ENCODE measurements at places on chromosomes 7 and 10.

DNA sequence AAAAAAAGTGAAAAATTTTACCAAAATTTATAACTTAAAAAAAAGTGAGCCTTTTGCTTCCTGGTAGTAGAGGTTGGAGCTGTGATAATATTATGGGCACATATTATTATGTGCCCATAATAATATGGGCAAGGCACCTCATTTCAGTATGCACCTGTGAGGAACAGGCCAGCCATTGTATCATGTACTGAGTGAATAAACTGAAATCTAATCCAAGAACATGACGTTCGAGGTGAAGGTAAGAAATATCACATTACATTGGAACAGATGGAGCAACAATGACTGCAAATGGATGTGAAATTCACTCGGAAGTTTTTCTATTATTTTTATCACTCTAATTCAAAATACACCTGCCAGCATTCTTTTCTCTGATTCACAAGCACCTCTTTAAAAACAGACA is 216.0 kb downstream of the KLF6 start:
- no peaks in the 10 kb centered on the region for H3K36me3 ChIP-seq
- no peak for DNase-seq
- H3K4me1 ChIP-seq = no peaks in the 10 kb centered on the region

DNA sequence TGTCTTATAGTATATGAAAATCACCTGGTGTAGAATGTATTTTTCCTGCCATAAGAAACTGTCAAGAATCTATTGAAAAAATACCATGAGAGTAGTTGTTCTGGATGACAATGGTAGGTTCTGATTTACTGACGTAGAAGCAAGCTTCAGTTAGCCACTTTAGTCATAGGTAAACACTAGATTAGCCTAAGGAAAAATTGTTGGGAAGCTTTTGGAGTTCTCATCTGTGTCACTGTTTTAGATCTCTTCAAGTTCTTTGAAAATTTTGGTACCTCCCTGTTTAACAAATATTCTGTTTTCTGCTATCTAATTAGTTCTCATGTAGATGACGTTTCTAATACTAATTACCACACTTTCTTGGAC is 131.8 kb downstream of the ADK start:
- peaks cover 26% of the 10 kb centered on the region for H3K4me1 ChIP-seq
- no peak for DNase-seq

DNA sequence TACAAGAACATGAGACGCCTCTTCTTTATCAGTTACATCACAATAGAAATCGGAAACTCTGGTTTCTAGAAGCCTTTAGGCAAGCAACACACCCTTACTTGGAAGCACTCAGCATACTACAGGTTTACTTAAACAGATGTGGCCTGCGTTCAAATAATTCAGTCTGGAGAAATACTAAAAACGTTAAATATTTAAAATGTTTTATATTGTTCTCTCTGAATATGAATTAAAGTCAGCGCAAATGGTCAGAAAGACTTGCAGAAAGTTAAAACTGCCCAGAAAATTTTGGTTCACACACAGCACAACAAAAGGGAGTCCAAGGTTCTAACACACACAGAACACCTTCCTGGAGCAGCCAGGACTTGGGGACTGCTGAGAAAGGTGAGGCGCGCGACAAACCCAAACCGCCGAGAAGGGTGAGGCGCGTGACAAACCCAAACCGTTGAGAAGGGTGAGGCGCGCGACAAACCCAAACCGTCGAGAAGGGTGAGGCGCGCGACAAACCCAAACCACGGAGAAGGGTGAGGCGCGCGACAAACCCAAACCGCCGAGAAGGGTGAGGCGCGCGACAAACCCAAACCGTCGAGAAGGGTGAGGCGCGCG is 25.8 kb downstream of the ESYT2 start:
- no peak for DNase-seq
- peak overlapping the region; percentile 91 for H3K27ac ChIP-seq
- peaks cover 12% of the 10 kb centered on the region for H3K36me3 ChIP-seq
- H3K27me3 ChIP-seq = no peaks in the 10 kb centered on the region
- H3K4me1 ChIP-seq = peaks cover 22% of the 10 kb centered on the region
- H3K4me3 ChIP-seq = no peak overlapping the region

GRCh38 chr10:42640610-42641229 is 2.4 kb upstream of the ZNF33B start:
- peaks cover 18% of the 10 kb centered on the region for H3K4me1 ChIP-seq
- H3K27me3 ChIP-seq = no peaks in the 10 kb centered on the region

DNA sequence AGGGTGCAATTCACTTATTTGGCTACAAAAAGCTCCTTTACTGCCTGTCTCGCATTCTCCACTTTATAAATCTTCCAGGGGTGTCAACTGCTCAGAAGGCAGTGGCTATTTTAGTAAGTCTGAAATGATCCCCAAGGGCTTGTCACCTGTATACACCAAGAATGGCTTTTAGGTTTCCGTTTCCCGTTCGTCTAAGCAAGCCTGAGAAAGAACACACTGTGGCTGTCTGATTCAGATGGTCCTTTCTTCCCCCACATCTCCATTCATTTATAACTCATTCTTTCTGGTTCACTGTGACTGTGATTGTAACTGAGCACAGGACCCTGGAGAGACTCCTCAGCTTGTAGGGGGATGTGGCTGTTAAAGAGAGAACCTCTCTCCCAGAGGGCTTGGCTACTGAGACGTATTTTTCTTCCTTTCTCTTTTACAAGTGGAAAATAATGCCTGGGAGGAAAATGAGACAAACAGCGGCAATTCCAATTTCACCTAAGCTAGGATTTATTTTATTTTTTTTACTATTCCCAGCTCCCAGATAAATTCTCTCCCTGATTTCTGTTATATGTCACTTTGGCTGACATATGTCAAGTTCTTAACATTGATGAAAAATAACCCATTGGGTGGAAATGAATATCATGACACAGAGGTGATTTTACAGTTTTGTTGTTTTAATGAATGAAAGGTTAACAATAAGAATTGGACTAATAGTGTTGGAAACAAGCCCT is 129.3 kb downstream of the FAM107B start:
- H3K36me3 ChIP-seq = no peaks in the 10 kb centered on the region
- no peak overlapping the region for H3K27ac ChIP-seq
- peaks cover 7% of the 10 kb centered on the region for H3K4me1 ChIP-seq
- H3K4me3 ChIP-seq = no peak overlapping the region
- DNase-seq = no peak

GRCh38 chr10:124547647-124548168 is 86.1 kb downstream of the LHPP start:
- H3K27me3 ChIP-seq = no peaks in the 10 kb centered on the region
- no peaks in the 10 kb centered on the region for H3K4me1 ChIP-seq
- H3K36me3 ChIP-seq = no peaks in the 10 kb centered on the region
- H3K4me3 ChIP-seq = no peak overlapping the region
- DNase-seq = no peak

GRCh38 chr7:144842377-144842851 is 6.6 kb upstream of the TPK1 start:
- no peak for DNase-seq
- no peaks in the 10 kb centered on the region for H3K27me3 ChIP-seq
- H3K27ac ChIP-seq = peak overlapping the region; percentile 44
- H3K4me1 ChIP-seq = peaks cover 7% of the 10 kb centered on the region

DNA sequence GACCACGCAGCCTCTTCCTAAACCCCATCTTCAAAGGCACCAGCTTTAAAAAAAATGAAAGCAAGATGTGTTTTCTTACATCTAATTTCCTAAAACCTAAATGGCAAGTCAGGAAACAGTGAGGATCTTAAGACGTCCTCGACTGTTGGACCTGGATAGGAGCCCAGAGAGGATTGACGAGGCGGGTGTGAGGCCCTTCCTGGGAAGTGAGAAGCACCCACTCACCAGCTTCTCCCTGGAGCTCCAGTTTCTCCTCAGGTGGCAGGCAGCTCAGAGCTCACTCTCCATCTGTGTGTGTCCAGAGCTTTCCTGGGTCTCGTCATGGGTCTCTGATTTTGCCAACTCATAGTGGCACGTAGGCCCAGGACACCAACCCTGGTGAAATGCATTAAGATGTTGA is 614.0 kb upstream of the AUTS2 start:
- H3K36me3 ChIP-seq = no peaks in the 10 kb centered on the region
- no peak overlapping the region for H3K27ac ChIP-seq
- no peaks in the 10 kb centered on the region for H3K27me3 ChIP-seq
- no peak for DNase-seq

GRCh38 chr7:102061981-102062390 is 224.7 kb upstream of the SH2B2 start:
- no peaks in the 10 kb centered on the region for H3K27me3 ChIP-seq
- no peaks in the 10 kb centered on the region for H3K36me3 ChIP-seq
- H3K27ac ChIP-seq = no peak overlapping the region
- no peak overlapping the region for H3K4me3 ChIP-seq

DNA sequence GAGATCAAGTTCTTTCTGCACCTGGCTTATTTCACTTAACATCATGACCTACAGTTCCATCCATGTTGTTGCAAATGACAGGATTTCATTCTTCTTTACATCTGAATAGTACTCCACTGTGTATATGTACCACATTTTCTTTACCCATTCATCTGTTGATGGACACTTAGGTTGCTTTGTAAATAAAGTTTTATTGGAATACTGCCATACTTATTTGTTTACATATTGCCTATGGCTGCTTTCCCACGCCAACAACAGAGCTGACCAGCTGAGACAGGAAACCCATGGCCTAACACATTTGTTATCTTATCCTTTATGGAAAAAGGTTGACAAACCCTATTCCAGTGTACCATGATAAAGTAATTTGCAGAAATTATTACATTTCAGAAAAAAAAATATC is 153.7 kb downstream of the GLI3 start:
- no peak overlapping the region for H3K27ac ChIP-seq
- no peaks in the 10 kb centered on the region for H3K36me3 ChIP-seq
- no peaks in the 10 kb centered on the region for H3K4me1 ChIP-seq

- H3K4me3 ChIP-seq = no peak overlapping the region
- H3K36me3 ChIP-seq = no peaks in the 10 kb centered on the region
- peak; percentile 11 for DNase-seq
- H3K27ac ChIP-seq = no peak overlapping the region
- H3K4me1 ChIP-seq = no peaks in the 10 kb centered on the region
These were observed 75.6 kb upstream of the LRRC4 start for GRCh38 chr7:128106821-128107220.

GRCh38 chr10:13795653-13796555 is 209.1 kb downstream of the PRPF18 start:
- H3K27ac ChIP-seq = no peak overlapping the region
- H3K4me3 ChIP-seq = no peak overlapping the region
- DNase-seq = no peak
- H3K27me3 ChIP-seq = no peaks in the 10 kb centered on the region
- H3K4me1 ChIP-seq = no peaks in the 10 kb centered on the region

GRCh38 chr10:15120523-15120922 is 23.4 kb downstream of the RPP38 start:
- no peak for DNase-seq
- no peaks in the 10 kb centered on the region for H3K27me3 ChIP-seq
- peaks cover 37% of the 10 kb centered on the region for H3K4me1 ChIP-seq

GRCh38 chr7:36181668-36182067 is 28.6 kb downstream of the EEPD1 start:
- no peaks in the 10 kb centered on the region for H3K27me3 ChIP-seq
- no peak overlapping the region for H3K4me3 ChIP-seq
- H3K36me3 ChIP-seq = no peaks in the 10 kb centered on the region
- DNase-seq = no peak
- no peak overlapping the region for H3K27ac ChIP-seq

DNA sequence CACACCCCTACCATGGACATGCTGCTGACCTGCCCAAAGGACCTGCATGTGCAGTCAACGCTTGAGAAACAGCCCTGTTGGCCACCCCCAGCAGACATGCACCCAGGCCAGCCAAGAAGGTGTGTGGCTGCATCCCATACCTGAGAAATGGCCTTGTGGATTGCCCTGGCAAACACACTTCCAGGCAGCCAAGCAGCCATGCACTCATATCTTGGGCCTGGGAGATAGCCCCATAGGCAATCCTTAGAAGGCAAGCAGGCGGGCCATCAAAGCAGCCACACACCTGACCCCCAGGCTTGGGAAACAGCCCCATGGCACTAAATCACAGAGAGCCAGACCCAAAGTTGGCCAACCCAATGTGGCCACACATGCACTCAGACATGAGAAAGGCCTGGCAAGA is 4.9 kb upstream of the AKR1B1 start:
- H3K36me3 ChIP-seq = no peaks in the 10 kb centered on the region
- DNase-seq = no peak
- H3K27me3 ChIP-seq = no peaks in the 10 kb centered on the region
- H3K4me3 ChIP-seq = no peak overlapping the region
- peaks cover 7% of the 10 kb centered on the region for H3K4me1 ChIP-seq

- H3K36me3 ChIP-seq = no peaks in the 10 kb centered on the region
- no peak overlapping the region for H3K4me3 ChIP-seq
- peaks cover 4% of the 10 kb centered on the region for H3K4me1 ChIP-seq
- no peak overlapping the region for H3K27ac ChIP-seq
- DNase-seq = no peak
- H3K27me3 ChIP-seq = no peaks in the 10 kb centered on the region
These were observed 107.9 kb downstream of the PPP1R17 start for GRCh38 chr7:31794851-31795344.

DNA sequence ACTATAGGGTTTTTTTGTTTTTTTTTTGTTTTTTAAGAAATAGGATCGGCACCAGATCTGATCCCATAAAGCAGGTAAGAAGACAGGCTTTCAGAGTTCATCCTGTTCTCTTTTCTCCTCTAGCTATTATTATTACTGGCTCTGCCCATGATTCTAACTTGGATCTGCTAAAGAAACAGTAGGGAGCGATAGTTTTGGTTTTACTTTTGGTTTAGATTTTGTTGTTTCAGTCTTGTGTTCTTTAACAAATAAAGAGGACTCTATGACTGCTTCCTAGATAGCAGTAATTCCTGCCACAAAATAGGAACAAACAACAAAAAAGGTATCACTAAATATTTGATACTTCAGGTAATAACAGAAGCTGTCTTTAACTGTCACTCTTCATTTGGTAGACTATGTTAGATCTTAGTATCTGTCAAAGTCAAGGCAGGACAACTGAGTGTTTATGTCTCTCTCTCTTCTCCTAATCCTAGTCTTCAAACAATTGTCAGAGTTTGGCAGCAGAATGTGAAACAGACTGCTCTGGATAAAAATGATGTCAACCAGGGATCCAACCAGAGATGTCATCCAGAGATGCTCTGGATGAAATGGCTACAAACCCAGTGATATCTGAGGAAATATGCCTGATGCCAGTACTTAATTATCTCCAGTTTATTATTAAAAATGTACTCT is 99.8 kb downstream of the KMT2C start:
- H3K27ac ChIP-seq = no peak overlapping the region
- H3K27me3 ChIP-seq = no peaks in the 10 kb centered on the region
- no peak for DNase-seq
- 0 out of 2 replicates have a peak, but pooled peaks cover under 1% of the 10 kb centered on the region for H3K36me3 ChIP-seq
- no peak overlapping the region for H3K4me3 ChIP-seq

GRCh38 chr7:112449353-112449752 is 907 bp upstream of the IFRD1 start:
- peaks cover 23% of the 10 kb centered on the region for H3K4me1 ChIP-seq
- H3K27ac ChIP-seq = peak overlapping the region; percentile 58
- DNase-seq = no peak
- no peaks in the 10 kb centered on the region for H3K27me3 ChIP-seq
- H3K4me3 ChIP-seq = peak overlapping the region; percentile 92
- H3K36me3 ChIP-seq = no peaks in the 10 kb centered on the region

Data from RWPE2 (cell line).